Ammon's horn (tissue), 1 donor: ENCODE measurements at places on chromosomes 5 and 9.

GRCh38 chr9:92493749-92494387, 11.6 kb upstream of the ASPN start:
- no peak for DNase-seq

GRCh38 chr9:5897851-5898250, 7.2 kb downstream of the MLANA start:
- no peak for DNase-seq

- DNase-seq = no peak
Observed at GRCh38 chr5:179110528-179110927, 50.4 kb downstream of the ZNF354C start.

- DNase-seq = peak; percentile 71
Observed at GRCh38 chr5:84729326-84729725, 344.6 kb upstream of the EDIL3 start.

GRCh38 chr9:124345751-124346281, 69.4 kb downstream of the PSMB7 start:
- DNase-seq = no peak

DNA sequence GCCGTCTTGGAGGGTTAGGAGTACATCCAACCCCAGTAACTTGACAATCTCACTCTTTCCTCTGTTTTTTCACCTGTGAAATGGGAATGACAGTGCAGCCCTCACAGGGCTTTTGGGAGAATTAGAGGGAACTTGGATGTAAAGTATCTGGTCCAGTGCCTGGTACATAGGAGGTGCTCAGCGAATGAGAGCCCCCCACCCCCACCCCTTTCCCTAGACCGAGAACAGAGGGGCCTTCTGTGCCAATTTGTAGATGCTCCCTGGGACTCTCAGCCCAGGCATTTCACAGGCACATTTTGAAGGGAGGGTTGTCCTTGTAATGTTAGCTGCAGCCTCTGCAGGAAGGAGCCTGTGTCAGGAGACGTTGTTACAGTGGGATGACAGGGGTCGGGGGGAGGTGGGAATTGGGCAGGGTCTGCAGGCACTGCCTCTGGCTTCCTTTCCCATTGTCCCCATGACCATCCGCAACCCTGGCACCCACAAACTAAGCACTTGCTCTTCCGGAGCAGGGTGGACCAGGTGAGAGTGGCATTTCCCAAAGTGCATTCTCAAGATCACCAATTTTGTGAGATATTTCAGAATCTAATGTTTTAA, 47.0 kb downstream of the AMBP start:
- no peak for DNase-seq

GRCh38 chr9:134838651-134839454, 41.8 kb upstream of the FCN2 start:
- DNase-seq = no peak

DNA sequence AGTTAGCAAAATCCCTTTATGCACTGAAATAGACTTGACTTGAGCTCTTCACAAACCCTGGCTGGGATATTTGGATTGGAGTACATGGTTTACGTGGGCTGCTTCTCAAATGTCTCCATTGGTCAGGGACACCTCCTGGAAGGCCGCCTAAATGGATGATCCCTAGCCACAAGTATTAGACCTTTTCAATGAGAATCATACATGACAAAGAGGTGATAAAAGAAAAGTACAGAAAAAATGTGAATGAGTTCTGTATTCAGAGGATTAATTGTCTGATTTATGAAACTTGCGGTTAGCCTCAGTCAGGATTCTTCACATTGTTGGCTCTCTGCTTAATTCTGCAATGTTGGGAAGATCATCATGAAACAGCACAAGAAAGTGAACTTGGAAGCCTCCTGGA, 752.8 kb upstream of the ADAMTS16 start:
- DNase-seq = no peak

- no peak for DNase-seq
Observed at GRCh38 chr9:72039532-72039931, 20.9 kb downstream of the C9orf57 start.

DNA sequence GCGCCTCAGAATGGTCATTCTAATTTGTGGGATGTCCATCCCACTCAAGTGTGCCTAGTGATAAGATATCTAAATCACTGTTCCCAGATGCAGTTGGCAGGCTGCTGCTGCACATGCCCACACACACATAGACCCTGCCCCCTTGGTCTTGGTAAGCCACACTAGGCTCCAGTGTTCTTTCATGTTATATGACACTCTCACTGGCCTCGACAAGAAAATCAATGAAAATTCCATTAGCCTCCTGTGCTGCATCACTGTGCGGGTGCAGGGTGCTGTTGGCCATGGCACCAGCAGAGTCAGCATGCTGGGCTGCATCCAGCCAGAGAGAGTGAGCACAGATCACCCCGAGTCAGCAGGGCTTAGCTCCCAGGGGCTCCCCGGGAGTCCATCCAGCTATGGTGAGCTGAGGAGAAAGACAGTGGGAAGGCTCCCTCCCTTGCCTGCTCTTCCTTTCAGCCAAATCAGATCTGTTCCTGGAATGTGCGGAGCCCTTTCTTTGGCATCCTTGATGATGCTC, 59.9 kb downstream of the ABLIM3 start:
- DNase-seq = no peak

DNA sequence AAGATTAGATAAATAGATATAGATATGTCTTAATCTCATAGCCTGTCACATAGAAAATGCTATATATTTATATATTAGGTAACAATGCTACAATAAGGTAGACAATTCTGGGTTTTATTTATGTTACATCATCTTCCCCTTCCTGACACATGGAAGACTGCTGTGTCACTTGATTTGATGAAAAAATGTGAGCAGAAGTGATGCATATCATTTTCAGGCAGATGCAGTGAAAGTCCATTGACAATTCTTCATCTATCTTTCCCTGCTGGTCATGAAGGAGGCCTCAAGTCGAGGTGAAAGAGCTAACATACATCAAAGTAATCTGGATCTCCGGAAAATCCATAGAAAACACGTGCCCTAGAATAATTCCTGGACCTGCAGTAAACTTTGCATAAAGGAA, 57.8 kb upstream of the CHD1 start:
- DNase-seq = no peak

GRCh38 chr5:137666461-137666850, 69.4 kb downstream of the KLHL3 start:
- no peak for DNase-seq

DNA sequence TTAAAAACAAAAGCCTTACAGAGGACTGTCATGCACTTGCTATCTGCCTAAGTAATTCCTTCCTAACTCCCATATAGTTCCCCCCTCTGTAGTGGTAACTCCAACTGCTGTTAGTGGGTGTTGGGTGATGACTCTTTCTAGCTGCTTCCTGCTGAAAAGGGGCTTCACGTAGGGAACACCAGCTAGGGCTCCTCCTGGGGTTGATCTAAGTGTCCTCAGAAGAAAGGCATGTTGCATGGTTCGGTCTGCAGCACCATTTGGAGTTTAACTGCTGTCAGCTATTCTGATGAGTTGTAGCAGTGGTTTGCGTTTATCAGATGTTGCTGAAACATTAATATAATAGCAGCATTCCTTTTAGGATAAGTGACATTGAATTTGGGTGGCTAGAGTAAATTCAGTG, 281.9 kb upstream of the TUSC1 start:
- no peak for DNase-seq

DNA sequence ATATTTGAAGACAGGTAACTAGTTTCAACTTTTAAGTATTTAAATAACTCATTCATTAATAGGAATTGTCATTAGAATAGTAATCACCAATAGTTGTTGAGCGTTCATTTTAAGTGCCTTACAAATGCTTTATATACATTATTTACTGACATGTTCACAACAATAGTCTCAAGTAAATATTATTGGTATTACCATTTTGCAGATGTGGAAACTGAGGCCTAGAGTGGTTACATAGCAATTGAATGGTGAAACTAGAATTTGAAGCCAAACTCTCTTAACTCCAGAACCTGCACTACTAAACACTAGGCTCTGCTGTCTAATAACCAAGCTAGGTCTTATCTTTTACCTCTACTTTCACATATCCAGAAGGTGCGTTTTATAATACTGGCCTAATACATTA, 4.8 kb upstream of the HSPA9 start:
- no peak for DNase-seq

GRCh38 chr5:177995691-177996595, at the start of gene PROP1:
Gene PROP1 (minus strand): TSS chr5:177996242. CDS start chr5:177995933, 309 bp downstream.
- no peak for DNase-seq

DNA sequence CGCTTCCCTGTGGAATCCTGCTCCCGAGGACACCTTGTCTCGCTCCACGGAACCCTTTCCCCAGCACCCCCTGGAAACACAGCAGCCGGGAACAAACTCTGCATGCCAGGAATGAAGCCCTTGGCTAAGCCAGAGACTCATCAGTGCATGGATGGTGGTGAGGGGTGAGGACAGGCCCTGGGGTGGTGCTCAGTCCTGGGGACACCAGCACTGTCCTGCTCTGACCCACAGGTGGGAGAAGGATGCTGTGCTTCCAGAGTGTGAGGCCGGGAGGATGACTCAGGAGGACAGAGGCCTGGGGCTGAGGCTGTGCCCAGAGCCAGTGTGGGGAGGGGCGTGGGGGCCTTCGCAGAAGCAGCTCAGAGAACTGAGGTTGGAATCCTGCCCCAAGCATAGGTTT, 11.2 kb upstream of the EGR1 start:
- no peak for DNase-seq

- no peak for DNase-seq
Observed at GRCh38 chr5:127934791-127935256, 148.7 kb upstream of the SLC12A2 start.

GRCh38 chr9:70119786-70120185, 76.1 kb downstream of the MAMDC2 start:
- no peak for DNase-seq

GRCh38 chr5:173839117-173839713, 48.9 kb upstream of the CPEB4 start:
- DNase-seq = no peak

- DNase-seq = peak; percentile 62
Observed at GRCh38 chr9:123544007-123544827, 188.2 kb downstream of the CRB2 start.

GRCh38 chr5:159913048-159913447, 3.2 kb upstream of the ADRA1B start:
- no peak for DNase-seq

DNA sequence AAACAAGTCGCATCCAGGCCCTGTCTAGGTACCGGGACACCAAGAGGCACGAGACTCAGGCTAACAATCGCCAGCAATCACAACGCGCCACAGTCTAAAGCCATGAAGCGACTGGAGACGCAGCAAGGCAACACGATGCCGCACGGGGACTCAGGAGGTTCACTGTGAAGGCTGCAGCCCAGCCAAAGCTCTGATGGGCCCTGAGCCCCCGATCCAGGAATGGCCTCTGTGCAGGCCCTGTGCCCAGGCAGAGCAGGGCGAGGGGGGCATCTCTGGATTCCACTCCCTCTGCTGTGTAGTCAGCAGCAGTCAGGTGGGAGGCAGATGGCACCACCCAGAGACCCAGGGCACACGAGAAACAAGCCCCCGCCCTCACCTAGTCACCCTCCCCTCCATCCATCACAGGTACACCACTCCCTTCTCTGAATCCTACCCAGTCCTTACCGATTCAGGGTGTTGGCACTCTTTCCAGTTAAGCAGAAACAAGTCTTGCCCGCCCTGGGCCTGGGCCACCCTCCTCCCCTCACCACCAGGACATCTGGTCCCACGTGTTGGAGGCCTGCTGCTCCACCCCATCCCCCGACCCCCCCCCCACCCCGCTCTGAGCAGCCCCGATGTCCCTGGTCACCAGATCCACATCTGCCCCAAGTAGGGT, 1.1 kb downstream of the RALGDS start:
- DNase-seq = no peak

DNA sequence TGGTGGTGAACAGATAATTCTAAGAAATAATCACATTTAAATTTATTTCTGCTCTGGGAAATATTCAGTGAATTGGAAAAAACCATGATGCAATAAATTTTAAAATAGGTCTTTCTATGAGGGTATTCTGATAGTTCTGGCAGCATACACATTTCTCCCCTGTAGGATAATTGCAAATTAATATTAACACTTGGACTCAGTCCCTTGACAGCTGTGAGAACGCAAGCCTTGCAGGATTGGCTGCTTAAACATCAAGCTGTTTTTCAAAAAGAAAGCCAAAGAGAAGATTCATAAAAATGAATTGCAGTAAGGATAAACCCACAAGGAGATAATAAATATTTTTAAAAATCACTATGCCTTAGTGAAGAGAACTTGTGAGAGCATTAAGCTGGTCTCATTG, 180.0 kb downstream of the MTRR start:
- no peak for DNase-seq

DNA sequence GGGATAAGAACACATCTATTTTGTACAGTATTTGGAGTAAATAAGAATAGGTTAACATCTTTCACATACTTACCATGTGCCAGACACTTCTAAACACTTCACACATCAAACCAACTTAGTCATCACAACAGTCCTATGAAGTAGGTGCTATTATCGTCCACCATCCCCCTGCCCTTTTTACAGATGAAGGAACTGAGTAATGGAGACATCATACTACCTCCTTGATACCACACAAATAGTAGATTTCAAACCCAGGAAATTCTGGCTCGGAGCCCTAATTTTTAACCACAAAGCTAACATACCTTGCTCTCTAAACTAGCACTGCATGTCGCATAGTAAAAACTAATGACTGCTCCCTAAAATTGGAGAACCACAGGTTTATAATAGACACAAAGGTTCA, 4.2 kb upstream of the ZNF366 start:
- no peak for DNase-seq

- no peak for DNase-seq
Observed at GRCh38 chr9:36320466-36320865, 62.2 kb upstream of the GNE start.

DNA sequence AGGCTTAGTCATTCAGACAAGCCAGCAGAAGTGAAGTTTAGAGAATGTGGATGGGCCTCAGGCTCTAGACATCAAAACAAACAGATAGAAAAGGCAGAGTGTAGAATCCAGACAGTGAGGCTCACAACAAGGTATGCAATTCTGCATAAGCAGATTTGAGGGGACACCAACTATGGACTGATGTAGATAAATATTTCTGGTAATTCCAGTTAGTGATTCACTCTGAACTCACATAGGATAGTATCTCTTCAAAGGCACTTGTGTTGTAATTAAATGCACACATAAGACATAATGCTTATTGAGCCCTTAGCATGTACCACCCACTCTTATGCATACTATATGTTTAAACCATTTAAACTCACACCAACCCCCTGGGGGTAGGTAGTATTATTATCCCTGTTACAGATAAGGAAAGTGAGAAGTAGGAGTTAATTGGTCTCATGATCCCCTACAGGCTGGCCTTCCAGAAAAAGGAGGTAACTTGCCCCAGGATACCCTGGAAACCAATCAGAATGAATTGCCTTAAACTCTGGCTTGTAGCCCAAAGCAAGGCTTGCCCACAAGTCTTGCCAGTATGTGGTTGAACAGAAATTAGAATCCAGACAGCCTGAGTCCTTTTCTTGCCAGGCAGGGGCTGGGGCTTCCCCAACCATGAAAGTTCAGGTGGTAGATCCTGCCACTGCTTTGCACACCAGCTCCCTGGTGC, 39.5 kb upstream of the HSPB3 start:
- no peak for DNase-seq

- DNase-seq = no peak
Observed at GRCh38 chr9:85246541-85246940, 495.2 kb downstream of the AGTPBP1 start.

GRCh38 chr5:72065751-72066255, 41.5 kb upstream of the MAP1B start:
- no peak for DNase-seq
